ENCODE measurements at places on chromosomes 7 and 10.

DNA sequence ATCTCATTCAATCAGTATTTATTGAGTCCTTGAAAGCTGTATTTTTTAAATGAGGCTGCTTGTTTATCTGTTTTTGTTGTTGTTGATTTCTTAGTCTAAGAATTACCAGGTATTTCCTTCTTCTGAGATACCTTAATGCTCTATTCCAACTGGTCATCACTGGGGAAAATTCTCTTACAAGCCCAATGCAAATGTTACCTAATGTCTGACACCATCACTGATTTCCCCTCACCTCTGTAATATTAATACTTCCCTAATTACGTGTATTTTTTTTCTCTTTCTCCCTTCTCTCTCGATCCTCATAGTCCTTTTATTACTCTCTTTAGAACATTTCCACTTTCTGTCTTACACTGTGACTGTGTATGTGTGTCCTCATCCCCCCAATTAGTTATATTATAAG lies 13.9 kb downstream of the HDAC9 start:
- no peak for DNase-seq

DNA sequence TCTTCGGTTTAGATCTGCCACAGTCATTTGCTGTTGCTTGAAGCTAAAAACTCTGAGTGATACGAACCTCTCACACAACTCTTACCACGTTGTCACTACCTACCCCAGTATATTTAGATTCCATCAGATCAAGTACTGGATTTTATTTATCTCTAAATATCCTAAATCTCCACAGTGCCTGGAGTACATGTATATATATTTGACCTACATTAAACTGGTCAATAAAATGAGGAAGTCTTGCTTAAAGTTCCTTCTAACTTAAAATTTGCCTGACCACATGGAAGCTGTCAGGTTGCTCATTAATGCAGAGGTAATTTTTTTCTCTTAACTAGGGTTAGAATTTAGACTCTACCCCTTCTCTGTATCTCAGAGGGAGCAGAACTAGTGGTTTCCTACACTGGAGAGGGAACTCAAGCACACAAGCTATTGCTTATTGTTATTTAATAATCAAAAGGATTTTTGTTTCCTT lies 3.1 kb upstream of the MACC1 start:
- DNase-seq: no peak

- no peak for DNase-seq
These were observed 139.3 kb downstream of the GLI3 start for GRCh38 chr7:42097752-42098151.

GRCh38 chr7:70694971-70695794 lies 436.8 kb upstream of the GALNT17 start:
- peak; percentile 55 for DNase-seq

DNA sequence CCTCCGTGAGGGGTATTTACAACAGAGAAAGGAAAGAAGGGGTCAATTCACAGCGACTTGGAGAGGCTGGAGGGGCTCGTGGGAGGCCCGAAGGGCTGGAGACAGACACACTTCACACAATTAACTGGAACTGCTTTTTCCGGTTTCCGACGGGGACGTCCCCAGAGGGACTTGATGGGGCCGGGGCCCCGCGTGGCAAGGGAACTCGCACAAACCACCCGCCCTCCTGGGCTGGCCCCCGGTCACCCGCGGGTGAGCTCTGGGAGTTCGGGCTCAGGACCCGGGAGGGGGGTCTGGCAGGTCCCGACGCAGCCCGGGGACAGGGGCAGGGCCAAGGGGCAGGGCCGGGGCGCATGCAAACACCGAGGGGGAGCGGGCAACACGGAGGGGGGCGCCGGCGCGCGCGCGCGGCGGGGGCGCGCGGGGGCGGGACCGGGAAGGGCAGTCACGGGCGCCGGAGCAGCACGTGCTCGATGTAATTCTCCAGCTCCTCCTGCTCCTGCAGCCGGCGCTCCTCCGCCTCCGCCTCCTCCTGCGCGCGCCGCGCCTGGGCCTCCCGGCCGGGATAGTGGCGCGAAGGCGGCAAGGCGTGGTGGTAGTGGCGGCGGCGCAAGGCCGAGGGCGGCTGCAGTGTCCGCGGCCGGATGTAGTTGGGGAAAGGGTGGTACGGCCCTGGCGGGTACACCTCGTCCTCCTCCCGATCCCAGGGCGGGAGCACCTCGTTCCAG lies 2.7 kb downstream of the VGF start:
- peak; percentile 56 for DNase-seq

DNA sequence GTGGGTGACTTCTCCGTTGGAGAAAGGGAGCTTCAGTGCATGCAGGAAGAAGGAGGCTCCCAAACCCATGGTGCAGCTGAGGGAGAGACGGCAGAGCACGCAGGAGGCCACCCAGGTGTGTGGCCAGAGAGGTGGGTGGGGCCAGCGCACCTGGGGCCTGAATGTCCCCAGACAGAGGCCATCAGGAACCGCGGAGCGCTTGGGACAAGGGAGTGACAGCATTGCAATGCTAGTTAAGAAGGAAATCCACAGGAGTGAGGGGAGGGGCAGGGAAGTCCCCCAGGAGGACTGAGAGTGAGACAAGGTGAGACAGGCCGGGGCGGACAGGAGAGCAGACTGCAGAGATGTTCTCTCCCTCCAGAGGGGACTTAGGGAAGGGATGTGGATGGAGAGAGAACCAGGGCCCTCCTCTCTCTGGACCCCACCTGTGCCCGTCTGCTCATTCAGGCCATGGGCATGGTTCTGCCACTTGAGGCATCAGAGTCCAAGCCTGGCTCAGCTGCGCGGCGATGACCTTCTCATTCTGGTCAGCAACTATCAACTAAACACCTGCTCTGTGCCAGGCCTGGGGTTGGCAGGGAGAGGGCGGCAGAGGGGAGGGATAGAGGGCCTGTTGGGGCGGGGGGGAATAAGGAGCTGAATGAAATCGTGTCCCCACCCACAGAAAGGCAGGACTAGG lies 69.4 kb upstream of the COL13A1 start:
- no peak for DNase-seq

DNA sequence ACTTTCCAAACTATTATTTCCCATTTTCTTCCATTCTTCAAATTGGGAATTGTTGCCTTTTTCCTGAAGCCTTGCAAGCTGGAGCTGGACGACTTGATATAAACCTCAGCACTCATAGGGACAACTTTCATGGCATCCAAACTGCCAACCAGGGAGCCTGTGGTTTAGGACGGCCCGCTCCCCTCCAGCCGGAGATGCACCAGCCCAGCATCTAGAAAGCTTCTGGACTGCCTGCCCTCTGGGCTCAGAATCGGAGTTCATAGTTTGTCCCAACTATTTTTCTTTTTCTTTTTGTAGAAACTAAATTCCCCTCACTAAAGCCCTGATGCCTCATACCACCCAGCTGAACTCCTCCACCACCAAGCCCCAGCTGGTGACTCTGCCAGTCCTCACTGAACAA lies 200.3 kb downstream of the DNAJB6 start:
- no peak for DNase-seq

- DNase-seq: no peak
These were observed 109.0 kb downstream of the COL28A1 start for GRCh38 chr7:7426676-7427075.

GRCh38 chr10:123413353-123413752 lies 252.8 kb upstream of the GPR26 start:
- no peak for DNase-seq

All from femur (tissue), 1 donor.